ENCODE measurements at places on chromosomes 16 and 17.

DNA sequence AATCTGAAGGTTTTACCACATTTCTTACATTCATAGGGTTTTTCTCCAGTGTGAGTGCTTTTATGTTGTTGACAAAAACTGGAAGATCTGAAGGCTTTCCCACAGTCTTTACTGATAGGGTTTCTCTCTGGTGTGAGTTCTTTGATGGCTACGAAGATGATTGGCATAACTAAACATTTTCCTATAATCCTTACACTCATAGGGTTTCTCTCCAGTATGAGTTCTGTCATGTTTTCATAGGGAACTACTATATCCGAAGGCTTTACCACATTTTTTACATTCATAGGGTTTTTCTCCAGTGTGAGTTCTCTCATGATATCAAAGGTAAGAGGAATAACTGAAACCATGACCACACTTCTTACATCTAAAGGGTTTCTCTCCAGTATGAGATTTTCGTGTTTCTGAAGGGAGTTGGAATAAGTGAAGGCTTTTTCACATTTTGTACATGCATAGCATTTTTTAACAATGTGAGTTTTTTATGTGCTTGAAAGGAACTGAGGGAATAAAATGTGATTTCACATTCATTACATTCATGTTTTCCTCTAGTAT, 1987.7 kb downstream of the TP53TG3F start:
- DNase-seq, result no peak

- DNase-seq, result no peak
These were observed 1.6 kb upstream of the KRT14 start for GRCh38 chr17:41588126-41588810.

- DNase-seq, result no peak
These were observed 9.8 kb downstream of the FSCN2 start for GRCh38 chr17:81537856-81538555.

DNA sequence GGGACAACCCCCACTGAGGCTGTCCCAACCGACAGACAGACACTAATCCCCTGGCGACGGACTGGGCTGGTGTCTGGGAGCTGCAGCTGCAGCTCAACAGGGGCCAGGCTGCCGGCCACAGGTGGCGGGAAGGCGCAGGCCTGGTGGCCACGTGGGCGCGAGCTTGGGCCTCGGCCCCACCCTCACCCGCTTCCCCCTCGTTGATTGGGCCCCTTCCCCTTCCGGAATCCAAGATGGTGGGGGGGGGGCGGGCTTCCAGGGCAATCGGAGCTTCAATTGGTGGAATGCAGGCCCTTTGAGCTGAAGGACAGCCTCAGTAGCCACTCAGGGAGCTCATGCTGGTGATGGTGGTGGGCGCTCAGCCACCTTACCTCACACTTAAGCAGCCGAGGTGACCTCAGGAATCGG, 8.7 kb upstream of the TBX4 start:
- no peak for DNase-seq

DNA sequence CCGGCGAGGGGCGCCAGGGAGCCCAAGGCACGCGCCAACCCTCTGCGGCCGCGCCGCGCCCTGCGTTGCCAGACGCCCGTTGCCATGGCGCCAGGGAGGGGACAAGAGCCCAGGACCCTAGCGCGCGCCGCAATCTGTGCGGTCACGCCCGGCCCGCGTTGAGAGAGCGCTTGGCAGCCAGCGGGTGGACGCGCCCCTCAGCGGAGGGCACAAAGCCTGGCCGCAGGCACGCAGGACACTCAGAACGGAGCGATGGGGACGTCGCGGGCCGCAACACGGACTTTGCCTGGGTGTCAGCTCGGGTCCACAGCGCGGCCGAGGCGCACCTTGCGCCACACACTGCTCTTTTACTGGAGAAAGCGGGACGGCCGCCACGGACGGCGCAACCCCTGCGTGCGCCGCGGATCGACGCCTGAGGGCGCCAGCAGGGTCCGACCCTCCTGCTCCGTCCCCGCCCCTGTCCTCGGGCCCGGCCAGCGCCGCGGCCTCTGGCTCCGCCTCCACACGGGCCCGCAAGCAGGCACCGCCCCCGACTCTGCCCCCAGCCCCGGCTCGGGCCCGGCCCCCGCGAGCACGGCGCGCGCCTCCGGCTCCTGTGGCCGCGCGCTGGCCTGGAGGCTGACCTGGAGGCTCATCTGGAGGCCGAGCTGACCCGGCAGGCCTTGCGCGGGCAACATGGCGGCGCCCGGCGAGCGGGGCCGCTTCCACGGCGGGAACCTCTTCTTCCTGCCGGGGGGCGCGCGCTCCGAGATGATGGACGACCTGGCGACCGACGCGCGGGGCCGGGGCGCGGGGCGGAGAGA, at the start of gene GFER:
GFER (plus strand) TSS at position 650 of the 803 bp plus-strand sequence; CDS start at position 676, 26 bp downstream.
- peak; percentile 93 for DNase-seq

GRCh38 chr16:84294117-84294516, 561 bp upstream of the WFDC1 start:
- no peak for DNase-seq

GRCh38 chr16:79400462-79401149, 199.9 kb downstream of the MAF start:
- DNase-seq, result no peak

DNA sequence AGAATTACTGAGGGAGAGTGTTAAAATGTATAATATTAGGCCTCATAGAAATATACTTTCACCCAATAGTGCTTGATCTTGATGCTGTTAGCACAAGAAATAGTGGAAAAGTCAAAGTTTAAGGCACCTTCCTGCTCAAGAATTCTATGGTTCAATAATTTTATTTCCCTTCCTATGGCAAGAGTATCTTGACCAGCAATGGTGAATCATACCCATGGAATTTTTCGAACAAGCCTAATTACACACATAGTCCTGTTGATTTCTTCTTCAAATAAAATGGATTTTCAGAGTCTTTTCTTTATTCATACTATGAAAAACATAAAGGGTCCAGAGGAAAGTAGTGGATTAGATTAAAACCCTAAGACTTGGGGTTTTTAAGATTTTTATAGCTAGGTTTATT, 810.6 kb downstream of the CDH11 start:
- no peak for DNase-seq

DNA sequence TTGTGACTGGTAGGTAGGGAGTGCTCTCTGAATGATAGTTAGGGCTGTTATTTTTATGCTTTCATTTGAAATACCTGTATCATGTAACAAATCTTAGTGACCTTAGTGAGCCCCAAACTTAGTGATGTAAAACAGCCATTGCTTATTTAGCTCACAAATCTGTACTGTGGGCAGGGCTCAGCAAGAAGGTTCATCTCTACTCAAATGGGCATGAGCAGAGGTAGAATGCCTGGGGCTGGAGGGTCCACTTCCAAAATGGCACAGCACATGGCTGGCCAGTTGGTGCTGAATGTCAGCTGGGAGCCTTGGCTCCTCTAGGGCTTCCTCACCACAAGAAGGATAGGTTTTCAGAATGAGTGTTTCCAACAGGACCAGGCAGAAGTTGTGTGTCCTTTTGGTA, 49.3 kb upstream of the FOXF1 start:
- DNase-seq, result no peak

GRCh38 chr16:87411375-87412271, 19.5 kb downstream of the MAP1LC3B start:
- no peak for DNase-seq

DNA sequence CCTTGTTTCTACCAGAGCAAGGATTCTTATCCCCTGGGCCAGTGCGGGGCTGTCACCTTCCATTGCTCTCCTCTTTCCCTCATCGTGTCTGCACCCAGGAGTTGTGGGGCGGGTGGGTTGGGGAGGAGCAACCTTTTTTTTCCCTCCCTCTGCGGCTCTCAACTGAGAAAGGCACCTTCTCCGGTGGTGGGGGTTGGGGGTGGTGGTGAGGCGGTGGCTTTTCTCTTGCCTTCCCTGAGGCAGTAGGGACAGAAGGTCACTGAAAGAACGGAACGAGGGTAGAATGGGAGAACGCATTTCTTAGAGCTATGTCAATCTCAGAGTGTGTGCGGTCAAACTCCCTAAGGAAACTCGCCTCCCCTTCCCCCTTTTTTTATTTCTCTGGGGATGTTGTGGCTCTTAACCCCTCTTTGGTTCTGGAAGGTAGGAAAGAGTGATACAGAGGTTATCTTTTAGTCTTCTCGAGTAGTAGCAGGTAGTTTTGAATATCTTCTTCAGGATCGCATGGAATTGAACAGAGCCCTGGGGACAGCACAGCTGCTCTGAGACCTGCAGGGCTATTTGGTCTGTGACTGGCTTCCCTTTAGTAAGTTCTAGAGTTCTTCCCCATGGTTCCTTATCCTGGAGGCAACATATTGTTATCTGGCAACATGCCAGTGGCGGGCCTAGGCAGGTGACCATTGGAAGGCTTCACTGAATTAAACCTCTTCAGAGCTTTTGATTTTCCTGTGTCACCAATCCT, 994 bp downstream of the CLTC start:
- DNase-seq, result peak; percentile 45
